ENCODE measurements at places on chromosomes 3 and 15. TPM values are rescaled to one million over a fixed set of nuclear protein-coding genes. Genes with fewer than 3 reads are reported as not detected.
A peak's percentile ranks its signal among the peaks of the same experiment; 100 is the strongest.

C2CD4A gene
- 0.16 TPM for total RNA-seq

ETV5 gene
- total RNA-seq: 28.7 TPM

GRCh38 chr3:11739706-11740105 lies 96.0 kb upstream of the VGLL4 start:
- no peaks in the 10 kb centered on the region for H3K27me3 ChIP-seq
- H3K4me3 ChIP-seq: no peak overlapping the region
- no peaks in the 10 kb centered on the region for H3K4me1 ChIP-seq
- DNase-seq: no peak
- H3K27ac ChIP-seq: no peak overlapping the region
- H3K36me3 ChIP-seq: no peaks in the 10 kb centered on the region

- no peaks in the 10 kb centered on the region for H3K27me3 ChIP-seq
- H3K4me1 ChIP-seq: no peaks in the 10 kb centered on the region
- H3K36me3 ChIP-seq: no peaks in the 10 kb centered on the region
- H3K27ac ChIP-seq: no peak overlapping the region
- H3K4me3 ChIP-seq: no peak overlapping the region
- DNase-seq: no peak
These were observed 237.8 kb upstream of the GADL1 start for GRCh38 chr3:31132132-31132769.

- H3K27me3 ChIP-seq: no peaks in the 10 kb centered on the region
- no peaks in the 10 kb centered on the region for H3K4me1 ChIP-seq
- no peak overlapping the region for H3K4me3 ChIP-seq
- no peaks in the 10 kb centered on the region for H3K36me3 ChIP-seq
These were observed 147.9 kb upstream of the GAP43 start for GRCh38 chr3:115475178-115476041.

DNA sequence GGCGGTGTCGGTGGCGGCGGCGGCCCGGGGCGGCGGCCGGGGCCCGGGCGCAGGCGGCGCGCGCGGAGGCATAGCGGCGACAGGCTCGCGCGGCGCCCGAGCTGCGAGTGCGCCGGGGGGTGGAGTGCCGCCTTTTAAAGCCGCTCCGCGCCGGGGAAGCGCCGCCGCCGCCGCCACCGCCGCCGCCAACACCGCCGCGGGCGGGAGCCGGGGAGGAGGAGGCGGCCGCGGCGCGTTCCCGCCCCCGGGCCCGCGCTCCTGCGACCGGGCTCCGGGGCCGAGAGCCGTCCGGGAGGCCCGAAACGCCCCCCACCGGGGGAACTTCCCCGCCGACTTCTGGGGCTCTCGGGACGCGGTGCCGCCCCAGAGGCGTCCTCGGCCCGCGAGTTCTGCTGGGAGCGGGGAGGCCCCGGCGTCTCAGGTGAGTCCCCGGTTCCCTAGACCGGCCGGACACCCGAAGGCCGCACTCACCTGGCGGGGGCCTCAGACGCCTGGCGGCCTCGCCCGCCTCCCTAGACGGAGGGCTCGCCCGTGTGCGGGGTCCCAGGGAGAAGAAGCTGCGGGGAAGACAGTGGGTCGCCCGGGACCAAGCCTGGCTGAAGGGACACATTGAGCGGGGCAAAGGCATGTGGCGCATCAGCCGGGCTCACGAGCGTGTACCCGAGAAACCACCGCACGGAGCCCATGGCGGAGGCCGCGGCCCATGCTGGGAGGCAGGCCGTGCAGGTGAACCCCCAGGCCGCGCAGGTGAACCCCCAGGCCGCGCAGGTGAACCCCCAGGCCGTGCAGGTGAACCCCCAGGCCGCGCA lies at the start of gene PCSK6:
Gene PCSK6 (minus strand): TSS at position 109 of the 809 bp plus-strand sequence. CDS start 37 bp downstream, at position 72.
- peak within 1 kb of the TSS; percentile 59 for H3K27ac ChIP-seq
- no peaks in the 10 kb centered on the region for H3K36me3 ChIP-seq
- H3K4me3 ChIP-seq: peak within 1 kb of the TSS; percentile 52
- peaks cover 9% of the 10 kb centered on the region for H3K4me1 ChIP-seq
- H3K27me3 ChIP-seq: no peaks in the 10 kb centered on the region
- peak; percentile 56 for DNase-seq

DNA sequence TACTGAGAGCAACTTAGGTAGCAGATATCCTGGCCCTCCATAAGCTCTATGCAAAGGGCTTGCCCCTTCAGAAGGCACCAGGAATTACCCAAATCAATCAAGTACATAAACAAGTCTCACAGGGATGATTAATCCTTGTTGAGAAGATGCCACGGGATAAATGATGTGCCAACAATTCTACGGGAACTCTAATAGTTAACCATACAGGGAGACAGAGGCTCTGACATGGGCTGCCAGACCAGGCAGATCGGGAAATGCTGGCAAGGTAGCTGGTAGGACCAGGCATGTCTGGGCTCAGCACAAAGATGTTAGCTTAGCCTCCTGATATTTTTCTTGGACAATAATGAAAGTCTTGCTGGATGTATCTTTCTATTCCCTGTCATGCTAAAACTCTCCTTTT lies 249.3 kb upstream of the THBS1 start:
- peaks cover under 1% of the 10 kb centered on the region for H3K4me1 ChIP-seq
- no peak overlapping the region for H3K27ac ChIP-seq
- DNase-seq: no peak
- H3K36me3 ChIP-seq: no peaks in the 10 kb centered on the region
- no peak overlapping the region for H3K4me3 ChIP-seq
- no peaks in the 10 kb centered on the region for H3K27me3 ChIP-seq

DNA sequence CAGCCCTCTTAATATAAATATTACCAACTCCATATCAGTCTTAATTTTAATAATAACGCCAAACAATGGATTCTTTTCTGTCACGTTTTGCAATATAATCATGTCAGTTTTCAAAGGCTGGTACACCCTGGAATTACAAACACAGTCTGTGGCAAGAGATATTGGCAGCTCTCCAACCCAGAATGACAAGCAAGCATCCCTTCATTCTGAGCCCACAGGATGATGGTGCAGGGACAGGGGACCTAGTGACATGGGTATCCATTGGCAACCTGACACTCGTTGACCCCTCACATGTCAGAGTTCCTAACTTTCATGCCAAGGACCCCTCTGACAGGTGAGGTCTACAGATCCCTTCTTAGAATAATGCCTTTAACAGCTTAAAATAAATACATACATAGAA lies 154.5 kb upstream of the TSC22D2 start:
- DNase-seq: no peak
- no peak overlapping the region for H3K4me3 ChIP-seq
- H3K4me1 ChIP-seq: peaks cover 28% of the 10 kb centered on the region
- no peaks in the 10 kb centered on the region for H3K27me3 ChIP-seq
- no peak overlapping the region for H3K27ac ChIP-seq

- no peaks in the 10 kb centered on the region for H3K27me3 ChIP-seq
- no peak overlapping the region for H3K4me3 ChIP-seq
- H3K4me1 ChIP-seq: no peaks in the 10 kb centered on the region
- no peaks in the 10 kb centered on the region for H3K36me3 ChIP-seq
- no peak for DNase-seq
These were observed 6.6 kb downstream of the GRIP2 start for GRCh38 chr3:14533457-14533958.

DNA sequence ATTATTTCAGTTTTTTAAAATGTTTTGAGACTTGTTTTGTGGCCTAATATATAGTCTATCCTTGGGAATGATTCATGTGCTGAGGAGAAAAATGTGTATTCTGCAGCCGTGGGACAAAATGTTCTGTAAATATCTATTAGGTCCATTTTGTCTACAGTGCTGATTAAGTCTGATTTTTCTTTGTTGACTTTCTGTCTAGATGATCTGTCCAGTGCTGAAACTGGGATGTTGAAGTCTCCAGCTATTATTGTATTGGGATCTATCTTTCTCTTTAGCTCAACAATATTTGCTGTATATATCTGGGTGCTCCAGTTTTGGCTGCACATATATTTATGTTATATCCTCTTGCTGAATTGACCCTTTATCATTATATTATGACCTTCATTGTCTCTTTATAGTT lies 85.2 kb downstream of the UBE2E2 start:
- H3K36me3 ChIP-seq: no peaks in the 10 kb centered on the region
- H3K4me3 ChIP-seq: no peak overlapping the region
- H3K4me1 ChIP-seq: no peaks in the 10 kb centered on the region
- H3K27me3 ChIP-seq: no peaks in the 10 kb centered on the region
- no peak overlapping the region for H3K27ac ChIP-seq
- no peak for DNase-seq

DNA sequence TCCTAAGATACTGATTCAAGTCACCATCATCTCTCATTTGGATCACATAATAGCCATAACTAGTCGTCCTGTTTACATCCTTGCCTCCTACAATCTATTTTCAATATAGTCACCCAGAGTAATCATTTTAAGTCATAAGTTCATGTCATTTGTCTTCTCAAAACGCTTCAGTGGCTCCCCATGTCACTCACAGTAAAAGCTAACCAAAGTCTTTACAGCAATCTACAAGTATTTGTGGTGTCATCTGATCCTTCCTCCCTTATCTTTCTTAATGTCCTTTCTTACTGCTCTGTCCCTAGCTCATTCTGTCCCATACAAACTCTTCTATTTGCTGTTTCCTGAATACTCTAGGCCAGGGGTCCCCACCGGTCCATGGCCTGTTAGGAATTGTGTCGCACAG lies 28.8 kb downstream of the GBE1 start:
- DNase-seq: no peak
- H3K4me1 ChIP-seq: no peaks in the 10 kb centered on the region
- H3K27ac ChIP-seq: no peak overlapping the region
- no peaks in the 10 kb centered on the region for H3K27me3 ChIP-seq

GRCh38 chr3:189372243-189372642 lies 200.5 kb downstream of the TPRG1 start:
- H3K36me3 ChIP-seq: no peaks in the 10 kb centered on the region
- no peak for DNase-seq
- H3K27me3 ChIP-seq: no peaks in the 10 kb centered on the region
- no peaks in the 10 kb centered on the region for H3K4me1 ChIP-seq
- no peak overlapping the region for H3K4me3 ChIP-seq
- H3K27ac ChIP-seq: no peak overlapping the region

DNA sequence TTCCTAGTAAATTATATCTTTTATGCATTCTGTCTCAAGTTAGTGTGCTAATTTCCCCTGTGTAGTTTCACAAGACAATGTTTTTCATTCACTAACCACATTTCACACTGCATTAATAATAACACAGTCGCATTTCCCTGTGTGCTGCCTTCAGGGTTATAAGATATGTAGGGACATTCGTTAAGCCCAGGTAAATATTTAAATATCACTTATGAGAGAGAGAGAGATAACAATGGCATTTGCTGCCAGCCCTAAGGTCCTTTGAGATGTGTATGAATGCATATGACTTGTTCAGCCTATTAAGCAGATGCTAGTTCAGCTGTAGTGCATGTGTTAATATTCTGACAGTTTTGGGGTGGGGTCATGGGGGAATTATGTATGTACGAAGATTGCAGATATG lies 876.7 kb downstream of the NAALADL2 start:
- DNase-seq: no peak
- H3K36me3 ChIP-seq: no peaks in the 10 kb centered on the region
- H3K27me3 ChIP-seq: no peaks in the 10 kb centered on the region

DNA sequence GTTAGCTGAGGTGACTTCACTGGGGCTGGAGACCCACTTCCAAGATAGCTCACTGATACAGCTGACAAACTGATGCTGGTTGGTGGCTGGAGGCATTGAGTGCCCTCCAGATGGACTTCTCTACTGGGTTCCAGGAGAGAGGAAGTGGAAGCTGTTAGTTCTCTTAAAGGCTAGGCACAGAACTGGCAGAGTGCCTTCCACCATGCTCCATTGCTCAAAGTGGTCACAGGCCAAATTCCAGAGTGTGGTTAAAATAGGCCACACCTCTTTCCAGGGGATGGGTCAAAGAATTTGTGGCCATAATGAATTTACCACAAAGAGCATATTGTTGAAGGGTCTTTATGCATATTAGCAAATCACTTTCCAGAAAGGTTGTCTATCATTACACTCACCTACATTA lies 74.2 kb downstream of the NMD3 start:
- no peak overlapping the region for H3K27ac ChIP-seq
- H3K36me3 ChIP-seq: no peaks in the 10 kb centered on the region
- no peak for DNase-seq
- no peak overlapping the region for H3K4me3 ChIP-seq

DNA sequence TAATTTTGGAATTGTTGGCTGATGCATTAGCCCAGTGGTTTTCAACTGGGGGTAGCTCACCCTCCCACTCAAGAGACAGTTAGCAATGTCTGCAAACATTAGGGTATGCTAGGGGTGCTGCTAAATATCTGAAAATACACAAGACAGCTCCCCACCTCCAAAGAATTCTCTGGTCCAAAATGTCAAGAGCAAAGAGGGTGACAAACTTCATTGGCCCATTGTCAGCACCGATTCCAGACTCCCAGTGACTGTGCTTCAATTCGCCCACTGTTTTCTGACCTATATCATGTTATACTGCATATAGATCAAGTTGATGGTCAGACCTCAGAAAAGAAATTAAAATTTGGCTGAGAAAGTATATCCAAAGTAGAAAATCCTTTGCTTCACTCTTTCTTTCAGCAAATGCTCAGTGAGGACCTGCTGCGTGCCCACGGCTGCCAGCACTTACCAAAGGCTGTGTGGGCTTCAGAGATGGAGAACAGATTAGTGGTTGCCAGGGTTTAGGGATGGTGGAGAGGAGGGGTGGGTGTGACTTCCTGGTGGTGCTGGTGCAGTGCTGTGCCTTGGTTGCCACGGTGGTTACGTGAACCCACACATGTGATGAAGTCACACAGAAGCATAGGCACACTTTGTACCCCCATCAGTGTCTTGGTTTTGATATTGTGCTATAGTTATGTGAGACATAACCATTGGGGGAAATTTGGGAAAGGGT lies 204.0 kb downstream of the PLCL2 start:
- DNase-seq: no peak
- H3K4me3 ChIP-seq: no peak overlapping the region
- H3K27me3 ChIP-seq: no peaks in the 10 kb centered on the region
- H3K27ac ChIP-seq: peak overlapping the region; percentile 72

GRCh38 chr15:39658740-39659139 lies 77.9 kb downstream of the THBS1 start:
- H3K4me1 ChIP-seq: no peaks in the 10 kb centered on the region
- H3K4me3 ChIP-seq: no peak overlapping the region
- no peaks in the 10 kb centered on the region for H3K36me3 ChIP-seq
- DNase-seq: no peak

GRCh38 chr3:69435274-69436265 lies 49.7 kb upstream of the FRMD4B start:
- peaks cover 16% of the 10 kb centered on the region for H3K4me1 ChIP-seq
- no peaks in the 10 kb centered on the region for H3K27me3 ChIP-seq
- no peaks in the 10 kb centered on the region for H3K36me3 ChIP-seq
- DNase-seq: no peak

DNA sequence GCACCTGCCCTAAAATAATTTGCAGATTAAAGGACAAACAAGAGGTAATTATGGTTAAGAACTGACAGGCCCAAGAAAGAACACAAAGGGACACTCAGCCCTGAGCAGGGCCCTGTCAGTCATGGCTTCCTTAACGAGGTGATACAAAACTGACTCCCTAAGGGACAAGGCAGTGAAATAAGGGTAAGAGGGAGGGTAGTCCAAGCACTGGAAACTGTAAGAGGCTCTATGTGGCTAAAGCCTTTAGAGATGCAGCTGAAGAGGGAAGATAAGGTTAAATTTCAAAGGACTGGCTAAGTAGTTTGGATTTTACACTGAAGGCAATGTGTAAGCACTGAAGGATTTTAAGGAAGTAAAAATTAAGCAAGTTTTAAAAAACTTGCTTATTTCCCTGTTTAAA lies 3.9 kb downstream of the ATR start:
- no peaks in the 10 kb centered on the region for H3K4me1 ChIP-seq
- H3K27me3 ChIP-seq: no peaks in the 10 kb centered on the region
- H3K27ac ChIP-seq: no peak overlapping the region
- no peak overlapping the region for H3K4me3 ChIP-seq
- H3K36me3 ChIP-seq: no peaks in the 10 kb centered on the region
- DNase-seq: no peak

- H3K27me3 ChIP-seq: no peaks in the 10 kb centered on the region
- H3K4me1 ChIP-seq: no peaks in the 10 kb centered on the region
- H3K36me3 ChIP-seq: no peaks in the 10 kb centered on the region
- DNase-seq: no peak
These were observed 13.1 kb upstream of the SCN5A start for GRCh38 chr3:38662544-38662943.

Data from right atrium auricular region (tissue), 2 donors.